ENCODE measurements at places on chromosomes 4 and X.

GRCh38 chrX:26889574-26889973 is 573.6 kb downstream of the PPP4R3C start:
- DNase-seq: no peak

DNA sequence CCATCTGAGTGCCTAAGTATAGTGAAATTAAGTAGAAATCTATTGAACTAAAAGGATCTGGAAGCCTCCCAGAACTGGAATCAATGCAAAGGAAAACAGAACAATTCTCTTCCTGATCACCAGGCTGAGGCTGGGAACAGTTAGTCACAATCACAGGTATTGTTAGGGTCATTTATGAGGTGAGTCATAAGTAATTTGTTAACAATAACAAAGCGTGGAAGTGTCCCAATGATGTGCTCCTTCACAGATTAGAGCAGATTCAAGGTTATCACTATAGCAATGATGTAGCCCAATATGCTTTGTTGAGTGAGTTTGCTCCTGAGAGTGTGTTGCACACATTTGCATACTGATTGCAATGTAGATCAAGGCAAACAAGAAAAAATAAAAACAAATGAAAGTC is 228.1 kb downstream of the ZNF674 start:
- DNase-seq: no peak

GRCh38 chrX:133053861-133054598 is 42.9 kb downstream of the USP26 start:
- DNase-seq: no peak

DNA sequence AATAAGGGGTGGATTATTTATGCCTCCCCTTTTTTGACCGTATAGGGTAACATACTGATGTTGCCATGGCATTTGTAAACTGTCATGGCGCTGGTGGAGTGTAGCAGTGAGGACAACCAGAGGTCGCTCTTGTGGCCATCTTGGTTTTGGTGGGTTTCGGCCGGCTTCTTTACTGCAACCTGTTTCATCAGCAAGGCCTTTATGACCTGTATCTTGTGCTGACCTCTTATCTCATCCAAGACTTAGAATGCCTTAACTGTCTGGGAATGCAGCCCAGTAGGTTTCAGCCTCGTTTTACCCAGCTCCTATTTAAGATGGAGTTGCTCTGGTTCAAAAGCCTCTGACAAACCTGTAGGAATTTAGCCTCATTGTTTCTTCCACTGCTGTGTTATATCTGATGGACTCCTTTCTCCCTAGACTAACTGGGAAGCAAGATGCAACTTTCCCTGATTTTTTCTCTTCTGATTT is 71.4 kb downstream of the TMEM131L start:
- no peak for DNase-seq

DNA sequence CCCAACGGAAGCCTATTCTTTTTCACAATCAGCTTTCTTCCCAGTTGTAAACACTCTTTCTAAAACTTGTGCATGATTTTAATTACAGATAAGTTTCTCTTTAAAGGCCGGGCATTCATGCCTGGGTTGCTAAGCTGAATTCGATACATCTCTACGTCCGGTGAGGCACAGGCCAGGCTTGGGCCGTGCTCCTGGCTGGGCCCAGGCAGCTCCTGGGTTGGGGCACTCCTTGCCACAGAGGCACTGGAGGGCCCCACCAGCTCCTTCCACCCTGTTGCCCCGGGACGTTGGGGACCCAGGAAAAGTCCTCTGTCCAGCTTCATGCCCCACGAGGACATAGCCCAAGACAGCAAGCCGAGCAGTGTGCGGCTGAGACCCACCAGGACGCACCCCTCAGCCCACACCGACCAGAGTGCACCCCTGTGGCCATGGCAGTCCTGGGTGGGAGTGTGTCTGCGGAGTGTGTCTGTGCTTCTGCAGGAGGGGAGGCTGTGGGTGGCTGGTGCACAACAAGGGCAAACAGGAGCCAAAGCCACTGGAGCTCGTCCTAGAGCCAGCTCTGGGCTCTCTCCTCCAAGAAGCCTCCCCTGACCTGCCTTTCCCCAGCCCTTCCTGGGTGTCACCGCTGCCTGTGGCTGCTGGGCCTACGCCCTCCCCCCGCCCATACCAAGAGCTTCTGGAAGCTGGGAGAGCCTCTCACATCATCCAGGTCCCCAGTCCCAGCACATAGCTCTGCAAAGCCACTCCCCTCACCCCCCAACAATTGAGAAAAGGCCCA is 128.0 kb upstream of the NKX1-1 start:
- DNase-seq: no peak

Measured in GM12878 (cell line).